ENCODE measurements at places on chromosomes 7 and 10.

DNA sequence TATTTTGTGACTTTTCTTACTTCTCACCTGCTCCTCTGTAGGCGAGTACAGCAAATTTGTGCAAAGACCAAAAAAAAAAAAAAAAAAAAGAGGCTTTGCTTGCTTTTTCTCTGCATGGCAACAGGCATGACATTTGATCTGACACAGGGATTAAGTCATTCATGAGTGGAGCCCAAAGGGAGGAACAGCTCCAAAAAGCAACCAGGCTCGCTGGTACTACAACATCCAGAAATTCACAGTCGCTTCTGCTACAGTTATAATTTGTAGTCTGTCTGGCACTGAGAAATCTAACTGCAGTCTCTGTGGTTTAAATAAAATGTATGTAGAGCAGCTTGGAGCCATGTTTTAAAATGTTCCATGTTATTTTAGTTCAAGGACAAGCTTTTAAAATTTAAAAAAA, 31.7 kb downstream of the MKX start:
- DNase-seq, result no peak

DNA sequence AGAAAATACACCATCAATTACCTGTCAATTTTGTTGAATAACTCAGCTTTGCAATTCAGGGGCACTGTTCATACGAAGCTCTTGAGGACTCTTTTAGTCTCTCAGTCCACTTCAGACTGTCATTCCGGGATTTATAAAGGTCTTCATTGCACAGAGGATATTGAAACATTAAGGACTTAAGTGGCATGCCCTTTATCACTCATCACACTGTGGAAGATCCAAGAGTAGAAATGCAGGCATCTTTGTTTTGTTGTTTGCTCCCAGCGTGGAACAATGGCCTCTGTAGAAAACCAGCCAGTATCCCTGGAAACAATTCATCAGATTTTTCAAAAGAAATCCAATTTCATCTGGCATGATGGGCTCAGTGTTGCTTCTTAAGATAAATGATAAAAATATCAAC, 66.3 kb upstream of the LRGUK start:
- no peak for DNase-seq

- DNase-seq, result no peak
Observed at GRCh38 chr7:31416381-31416870, 75.9 kb upstream of the NEUROD6 start.

DNA sequence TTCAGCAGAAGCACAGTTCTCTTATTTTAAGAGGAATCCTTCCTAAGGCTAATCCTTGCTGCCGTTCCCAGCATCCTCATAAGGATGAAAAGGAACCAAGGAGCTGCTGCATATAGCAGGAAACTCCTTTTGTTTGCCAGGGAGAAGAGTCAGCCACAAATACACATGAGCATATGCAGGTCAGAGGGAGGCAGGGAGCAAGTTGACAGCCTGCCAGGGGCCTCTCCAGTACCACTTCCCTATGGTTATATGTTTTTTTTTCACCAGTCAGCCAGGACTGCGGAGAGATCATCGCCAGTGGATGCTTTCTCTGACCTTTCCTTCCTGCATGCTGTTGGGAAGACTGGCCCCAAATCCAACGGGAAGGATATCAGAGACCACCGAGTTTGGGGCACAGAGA, 39.8 kb downstream of the SLC35B4 start:
- no peak for DNase-seq

DNA sequence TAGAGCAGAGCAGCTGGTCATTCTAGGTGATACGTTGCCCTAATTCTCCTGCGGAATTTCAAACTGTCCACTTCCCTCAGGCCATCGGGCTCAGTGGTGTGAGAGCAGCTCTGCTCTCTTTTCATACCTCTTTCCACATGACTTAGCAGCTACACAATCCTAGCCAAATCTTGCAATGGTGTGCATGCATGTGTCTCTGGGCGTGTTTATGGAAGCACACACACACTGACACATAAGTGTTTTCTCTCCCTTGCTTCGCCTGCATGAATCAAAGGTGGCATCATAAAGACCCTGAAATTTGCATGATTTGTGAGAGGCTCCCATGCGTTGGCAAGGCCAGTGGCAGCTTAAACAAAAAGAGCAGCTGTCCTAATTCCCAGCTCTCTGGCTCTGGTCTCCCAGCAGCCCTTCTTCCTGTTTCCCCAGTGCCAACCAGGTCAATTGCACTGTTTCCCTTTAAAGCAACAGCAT, 1189.5 kb downstream of the GATA3 start:
- no peak for DNase-seq
